Activated T-cell treated with anti-CD3 and anti-CD28 coated beads, Interleukin-2, amount 50 U/mL, for 4 hours (primary cell): ENCODE measurements at places on chromosomes 6 and 20. TPM values are rescaled to one million over a fixed set of nuclear protein-coding genes. Genes with fewer than 3 reads are reported as not detected.

The WFDC10B gene
- not detected for total RNA-seq

- DNase-seq: no peak
These were observed 36.3 kb upstream of the CLIC5 start for GRCh38 chr6:46051962-46052361.

The VSX1 gene
- total RNA-seq: not detected

DNA sequence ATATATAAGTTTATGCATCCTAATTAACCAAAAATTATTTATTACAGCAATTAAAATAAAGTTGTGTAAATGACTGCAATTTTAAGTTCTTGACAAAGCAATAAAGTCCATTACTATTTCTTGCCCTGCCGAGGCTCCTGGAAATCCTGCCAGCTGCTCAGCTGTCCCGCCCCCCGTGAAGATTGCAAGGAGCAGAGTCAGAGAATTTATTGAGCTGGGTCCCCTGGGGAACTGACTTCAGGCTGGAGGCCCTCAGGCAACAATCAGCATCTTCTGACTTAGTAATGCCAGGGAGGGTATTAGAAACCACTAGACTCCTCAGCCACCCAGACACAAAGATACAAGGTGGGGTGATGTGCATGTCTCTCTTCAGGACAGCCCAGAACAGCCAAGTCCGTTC, 92.3 kb downstream of the EDN3 start:
- DNase-seq: no peak

The GGTLC1 gene
- total RNA-seq: not detected

The SLC17A2 gene
- total RNA-seq: not detected

The SEL1L2 gene
- not detected for total RNA-seq

DNA sequence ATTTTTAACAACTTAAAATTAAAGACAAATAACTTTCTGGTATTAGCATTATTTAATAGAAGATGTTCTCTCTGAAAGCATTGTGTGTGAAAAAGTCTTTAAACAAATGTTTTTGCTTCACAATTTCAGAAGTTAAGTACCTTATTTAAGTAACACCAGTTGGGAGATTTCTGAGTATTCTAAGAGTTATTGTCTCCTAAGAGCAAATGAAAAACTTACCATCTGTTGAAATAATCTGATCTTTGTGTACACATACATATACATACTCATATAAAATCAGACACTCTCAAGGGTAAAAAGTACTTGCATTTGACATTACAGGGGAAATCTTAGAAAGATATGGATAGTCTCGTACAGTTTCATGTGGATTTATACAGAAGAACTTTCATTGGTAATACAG, 2.4 kb downstream of the BTBD3 start:
- DNase-seq: no peak

- peak; percentile 77 for DNase-seq
These were observed 25.3 kb downstream of the RBCK1 start for GRCh38 chr20:433300-433975.

DNA sequence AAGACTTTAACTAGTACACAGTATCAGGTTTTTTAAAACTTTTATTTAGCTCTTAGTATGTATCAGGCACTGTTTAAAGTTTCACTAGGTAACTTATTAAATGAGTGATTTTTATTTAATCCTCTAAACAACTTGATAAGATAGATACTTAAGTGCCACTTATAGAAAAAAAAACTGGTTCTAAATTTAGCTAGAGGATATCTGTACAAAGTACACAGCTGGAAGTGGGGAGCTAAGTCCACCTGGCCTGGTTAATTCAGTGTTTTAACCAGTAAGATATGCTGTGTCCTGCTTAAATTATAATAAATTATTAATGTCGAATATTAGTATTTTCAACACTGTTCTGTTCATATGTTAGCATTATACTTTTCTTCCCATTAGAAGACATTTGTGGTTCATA, 37.5 kb downstream of the SYCP2 start:
- no peak for DNase-seq

DNA sequence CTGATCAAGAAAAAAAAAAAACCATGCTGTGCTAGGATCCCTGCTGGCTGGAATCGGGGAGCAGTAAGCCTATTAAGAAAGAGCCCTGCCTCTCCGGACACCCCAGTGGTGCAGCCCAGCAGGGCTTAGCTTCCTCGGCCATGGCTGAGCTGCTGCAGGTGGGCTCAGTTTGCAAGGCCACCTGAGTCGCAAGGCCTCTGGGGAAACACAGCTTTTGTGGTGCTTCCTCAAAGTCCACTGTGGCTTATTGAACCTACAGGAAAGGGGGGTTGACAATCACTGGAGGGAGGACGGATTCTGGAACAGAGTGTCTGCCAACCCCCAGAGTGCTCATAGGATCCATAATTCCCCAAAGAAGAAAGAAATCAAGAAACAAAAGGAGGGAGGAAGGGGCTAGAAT, 240.8 kb downstream of the SMOC2 start:
- no peak for DNase-seq

- peak; percentile 55 for DNase-seq
These were observed 5.8 kb upstream of the USP45 start for GRCh38 chr6:99520855-99521632.

DNA sequence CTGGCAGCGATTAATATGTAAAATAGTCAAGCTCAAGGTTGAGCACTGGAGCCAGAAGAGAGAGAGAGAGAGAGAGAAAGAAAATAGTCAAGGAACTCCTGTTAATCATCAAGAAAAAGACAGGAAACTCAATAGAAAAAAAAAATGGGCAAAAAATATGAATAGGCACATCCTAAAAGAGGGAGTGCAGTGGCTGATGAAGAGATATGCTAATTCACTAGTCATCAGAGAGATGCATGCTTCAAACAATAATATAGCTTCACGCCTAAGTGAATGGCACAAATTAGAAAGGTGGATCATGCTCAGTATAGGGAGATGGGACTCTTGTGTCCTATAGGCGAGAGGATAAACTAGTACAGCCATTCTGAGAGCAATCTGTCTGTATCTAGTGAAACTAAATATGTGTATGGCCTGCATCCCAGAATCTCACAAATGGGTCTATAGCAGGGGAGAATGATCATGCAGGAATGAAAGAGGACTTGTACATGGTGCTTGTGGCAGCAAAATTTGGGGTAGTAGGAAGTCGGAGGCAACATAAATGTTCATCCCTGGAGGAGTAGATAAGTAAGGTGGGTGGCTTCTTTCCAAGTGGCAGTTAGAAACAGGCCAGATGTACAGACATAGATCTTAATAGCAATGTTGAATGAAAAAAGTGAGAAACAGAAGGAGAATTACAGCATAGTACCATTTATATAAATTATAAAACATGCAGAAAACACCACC, 176.8 kb downstream of the VEGFA start:
- no peak for DNase-seq

The TSBP1 gene
- total RNA-seq: not detected

DNA sequence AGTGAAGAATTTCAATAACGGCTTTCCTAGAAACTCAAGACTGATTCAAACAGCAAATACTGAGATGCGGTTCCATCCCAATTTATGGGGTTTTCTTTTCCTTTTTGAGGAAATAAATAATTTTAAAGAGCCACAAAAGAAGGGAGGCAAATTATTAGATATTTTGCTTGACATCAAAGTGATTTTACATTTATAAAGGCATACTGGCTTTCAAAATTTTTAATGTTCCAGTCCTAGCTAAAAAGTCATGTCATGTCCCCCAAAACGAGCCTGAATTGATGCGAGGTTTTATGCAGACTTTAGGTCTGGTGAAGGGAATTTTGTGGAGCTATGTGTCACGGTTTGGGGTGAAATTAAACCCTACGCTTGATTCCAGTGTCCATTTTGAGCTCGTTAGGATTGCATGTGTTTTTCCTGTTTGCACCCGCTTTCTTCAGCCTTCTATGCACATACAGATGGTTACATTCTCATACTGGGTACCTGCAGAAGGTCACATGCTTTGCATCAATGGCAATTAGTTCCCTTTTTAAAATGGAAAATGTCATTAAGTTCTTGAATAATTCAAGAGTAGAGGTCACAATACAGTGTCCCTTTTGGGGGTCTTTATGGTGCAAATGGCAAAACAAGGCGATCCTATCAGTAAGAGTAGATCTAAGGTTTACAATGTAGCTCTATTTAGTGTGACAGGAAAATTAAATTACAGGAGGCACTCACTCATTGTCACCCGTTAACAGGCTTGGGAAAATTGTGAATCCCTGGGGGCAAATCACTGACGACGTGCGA, 17.3 kb downstream of the FOXA2 start:
- no peak for DNase-seq

The DCDC2 gene
- not detected for total RNA-seq

The TLDC2 gene
- not detected for total RNA-seq

DNA sequence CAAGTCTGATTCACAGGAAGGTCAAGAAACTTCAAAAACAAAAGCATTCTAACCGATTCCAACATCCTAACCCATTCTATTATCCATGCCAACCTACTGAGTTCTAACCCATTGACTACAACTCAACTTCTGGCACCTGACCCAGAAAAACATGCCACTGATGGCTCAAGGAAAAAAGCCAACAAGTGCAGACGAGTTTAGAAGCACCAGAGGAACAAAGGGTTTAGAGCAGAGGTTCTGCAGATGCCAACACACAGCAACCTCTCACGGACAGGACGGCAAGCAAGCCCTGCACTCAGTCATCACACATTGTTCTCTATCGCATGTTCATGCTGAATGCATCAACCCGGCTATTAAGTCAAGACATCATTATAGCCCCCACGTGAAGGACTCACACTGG, 25.2 kb upstream of the MC3R start:
- DNase-seq: no peak

The B4GALT5 gene
- 51.9 TPM for total RNA-seq

DNA sequence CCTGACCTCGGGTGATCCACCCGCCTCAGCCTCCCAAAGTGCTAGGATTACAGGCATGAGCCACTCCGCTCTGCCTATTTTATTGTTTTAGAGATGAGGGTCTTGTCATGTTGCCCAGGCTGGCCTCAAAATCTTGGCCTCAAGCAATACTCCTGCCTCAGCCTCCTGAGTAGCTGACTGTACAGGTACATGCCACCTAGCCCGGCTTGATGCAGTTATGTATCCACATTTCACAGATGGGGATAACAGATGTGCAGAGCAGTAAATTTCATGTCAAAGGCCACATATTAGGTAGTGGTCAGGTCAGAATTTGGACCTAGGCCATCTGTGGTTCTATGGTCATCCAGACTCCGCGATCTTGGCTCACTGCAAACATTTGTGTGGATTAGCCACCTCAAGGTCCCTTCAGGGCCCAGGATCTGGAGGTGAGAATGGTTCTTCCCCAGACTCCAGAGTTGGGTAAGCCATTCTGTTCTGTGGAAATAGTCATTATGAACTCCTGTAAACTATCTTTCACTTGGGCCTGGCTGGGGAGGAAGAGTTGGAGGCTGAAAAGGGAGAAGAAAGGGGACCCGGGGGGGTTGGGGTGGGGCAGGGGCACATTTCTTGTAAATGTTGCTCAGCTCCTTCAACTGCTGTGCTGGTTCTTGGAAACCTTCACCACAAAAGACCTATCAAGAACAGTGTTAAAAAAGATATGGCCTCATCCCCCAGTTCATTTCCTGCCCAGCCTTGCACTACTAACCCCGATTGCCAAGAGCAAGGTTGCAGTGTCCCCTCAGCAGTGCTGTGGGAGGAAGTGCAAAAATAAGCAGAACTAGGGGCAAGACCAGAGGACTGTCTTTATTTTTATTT, 13.0 kb downstream of the PIM1 start:
- DNase-seq: peak; percentile 57

DNA sequence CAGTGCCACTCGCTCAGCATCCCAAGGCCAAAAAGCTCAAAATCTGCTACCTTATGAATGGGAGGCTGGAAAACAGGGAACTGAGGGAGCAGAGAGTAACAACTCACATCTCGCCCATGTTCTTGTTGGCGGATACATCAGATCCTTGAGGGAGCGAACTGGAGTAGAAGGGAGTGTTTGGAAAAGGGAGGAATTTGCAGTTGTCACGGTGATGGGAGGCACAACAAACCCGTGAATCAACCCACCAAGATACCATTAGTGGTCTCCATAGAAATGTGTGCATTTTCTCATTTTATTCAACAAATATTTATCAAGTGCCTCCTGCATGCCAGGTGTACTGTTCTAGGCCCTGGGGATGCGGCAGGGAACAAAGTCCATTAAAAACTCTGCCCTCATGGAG, 212.1 kb downstream of the EYA2 start:
- no peak for DNase-seq

- DNase-seq: no peak
These were observed 49.3 kb downstream of the PRND start for GRCh38 chr20:4771004-4771403.

DNA sequence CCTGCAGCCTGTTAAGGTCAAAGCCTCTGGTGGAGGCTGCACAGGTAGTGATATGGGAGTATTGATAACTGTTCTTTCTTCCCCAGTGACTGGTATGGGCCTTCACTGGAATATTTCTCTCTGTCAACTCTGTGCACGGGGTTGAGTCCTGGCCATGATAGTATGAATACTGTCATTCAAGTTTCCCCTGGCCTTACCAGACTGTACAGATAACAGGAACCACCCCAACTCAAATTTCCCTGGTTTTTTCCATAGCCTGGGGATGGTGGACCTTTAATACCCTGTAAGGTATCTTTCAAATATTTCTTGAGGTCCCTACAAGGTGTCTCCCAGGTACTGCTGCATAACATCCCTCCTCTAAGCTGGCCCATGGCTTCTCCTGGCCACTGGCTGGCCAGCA, 51.4 kb upstream of the TNFAIP3 start:
- no peak for DNase-seq

- DNase-seq: no peak
These were observed 7.2 kb upstream of the SDC4 start for GRCh38 chr20:45355209-45356084.

GRCh38 chr20:62405108-62405980, 1.7 kb downstream of the CABLES2 start:
- no peak for DNase-seq

DNA sequence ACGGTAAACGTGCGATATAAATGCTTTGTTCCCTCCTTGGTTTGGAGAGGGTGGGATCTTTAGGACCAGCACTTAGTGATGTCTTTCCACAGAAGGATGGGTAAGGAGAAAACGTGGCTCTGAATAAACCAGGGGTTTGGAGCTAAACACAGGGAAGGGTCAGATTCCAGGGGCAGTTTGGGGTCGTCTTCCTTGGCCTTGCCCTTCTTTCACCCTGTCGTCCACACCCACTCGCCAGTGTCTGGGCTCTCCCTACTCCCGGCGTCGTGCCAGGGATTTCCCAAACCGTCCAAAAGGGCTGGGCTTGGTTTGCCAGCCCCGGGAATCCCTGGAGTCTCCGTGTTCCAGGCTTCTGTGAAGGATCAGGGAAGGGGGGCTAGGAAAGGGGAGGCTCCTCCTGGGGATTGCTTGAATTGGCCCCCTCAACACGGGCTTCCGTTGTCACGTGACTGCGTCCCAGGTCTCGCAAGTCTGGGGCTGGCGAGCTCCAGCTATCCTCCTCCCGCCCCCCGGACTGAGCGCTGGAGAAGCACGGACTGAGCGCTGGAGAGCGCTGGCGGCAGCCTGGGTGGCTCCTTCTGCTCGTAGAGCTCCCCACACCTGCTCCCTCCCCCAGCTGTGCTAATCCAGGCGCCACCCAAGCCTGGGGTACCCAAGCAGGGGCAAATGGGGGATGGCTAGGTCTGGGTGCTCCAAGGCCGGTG, 9.4 kb upstream of the ARMC12 start:
- no peak for DNase-seq

DNA sequence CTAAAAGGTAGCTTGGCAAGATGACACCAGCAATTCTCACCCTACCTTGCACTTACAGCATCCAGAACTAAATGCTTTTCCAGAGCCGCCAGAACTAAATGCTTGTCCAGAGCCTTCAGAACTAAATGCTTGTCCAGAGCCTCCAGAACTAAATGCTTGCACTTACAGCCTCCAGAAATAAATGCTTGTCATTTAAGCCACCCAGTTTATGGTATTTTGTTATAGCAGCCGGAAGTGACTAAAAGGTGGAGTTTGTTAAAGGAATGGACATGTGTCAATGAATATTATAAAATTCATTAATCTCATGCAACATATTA, 133.5 kb downstream of the GPX5 start:
- no peak for DNase-seq

The PAK5 gene
- total RNA-seq: not detected
